ENCODE measurements at places on chromosomes 7 and 10.

DNA sequence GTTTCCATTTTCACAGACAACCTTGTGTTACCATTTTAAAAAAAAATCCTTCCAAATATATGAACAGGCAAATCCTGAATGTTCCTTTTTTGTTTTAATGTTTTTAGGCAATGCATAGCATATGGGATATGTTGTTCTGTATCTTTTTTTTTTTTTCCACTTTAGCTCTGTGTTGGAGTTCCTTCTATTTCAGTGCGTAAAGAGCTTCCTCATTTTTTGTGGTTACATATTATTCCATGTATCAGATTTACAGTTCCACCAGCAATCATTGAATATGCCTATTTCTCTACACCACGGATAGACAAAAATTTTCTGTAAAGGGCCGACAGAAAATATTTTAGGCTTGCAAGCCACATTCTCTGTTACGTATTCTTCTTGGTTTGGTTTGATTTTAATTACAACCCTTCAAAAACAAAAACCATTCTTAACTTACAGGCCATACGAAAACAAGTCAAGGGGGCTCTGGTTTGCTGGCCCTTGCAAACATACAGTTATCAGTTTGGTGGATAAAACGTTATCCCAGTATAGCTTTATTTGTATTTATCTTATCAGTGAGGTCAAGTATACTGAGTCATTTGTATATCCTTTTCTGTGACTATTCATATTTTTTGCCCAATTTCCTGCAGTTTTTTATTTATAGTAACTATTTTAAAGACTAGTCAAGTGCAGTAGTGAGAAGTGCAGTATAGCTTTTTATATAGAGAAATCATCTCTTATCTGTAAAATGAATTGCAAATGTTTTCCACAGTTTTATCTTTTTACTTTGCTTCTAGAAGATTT is 55.7 kb downstream of the RALA start:
- H3K4me1 ChIP-seq = peaks cover 58% of the 10 kb centered on the region
- no peak for DNase-seq
- H3K27me3 ChIP-seq = no peaks in the 10 kb centered on the region
- peaks cover 5% of the 10 kb centered on the region for H3K36me3 ChIP-seq
- H3K4me3 ChIP-seq = no peak overlapping the region

DNA sequence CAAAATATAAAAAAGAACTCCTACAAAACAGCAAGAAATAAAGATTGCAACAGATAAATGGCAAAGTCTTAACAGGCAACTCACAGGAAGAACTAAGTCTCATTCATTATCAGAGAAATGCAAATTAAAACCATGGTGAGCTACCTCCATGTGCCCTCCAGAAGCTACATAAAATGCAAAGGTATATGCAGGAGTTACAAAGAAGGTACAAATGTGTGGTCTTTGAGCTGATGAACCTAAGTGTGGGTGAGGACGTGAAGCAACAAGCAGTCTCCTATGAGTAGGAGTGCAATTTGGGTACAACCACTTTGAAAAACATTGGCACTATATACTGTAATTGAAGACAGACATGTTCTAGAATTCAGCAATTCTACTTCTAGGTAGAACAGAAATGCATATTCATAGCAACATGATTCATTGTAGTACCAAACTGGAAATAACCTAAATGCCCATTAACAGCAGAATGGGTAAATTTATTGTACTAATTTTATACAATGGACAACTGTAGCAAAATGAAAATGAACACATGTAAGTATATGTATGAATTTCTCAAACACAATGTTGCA is 61.6 kb upstream of the KCNMA1 start:
- no peak for DNase-seq
- H3K4me3 ChIP-seq = no peak overlapping the region

DNA sequence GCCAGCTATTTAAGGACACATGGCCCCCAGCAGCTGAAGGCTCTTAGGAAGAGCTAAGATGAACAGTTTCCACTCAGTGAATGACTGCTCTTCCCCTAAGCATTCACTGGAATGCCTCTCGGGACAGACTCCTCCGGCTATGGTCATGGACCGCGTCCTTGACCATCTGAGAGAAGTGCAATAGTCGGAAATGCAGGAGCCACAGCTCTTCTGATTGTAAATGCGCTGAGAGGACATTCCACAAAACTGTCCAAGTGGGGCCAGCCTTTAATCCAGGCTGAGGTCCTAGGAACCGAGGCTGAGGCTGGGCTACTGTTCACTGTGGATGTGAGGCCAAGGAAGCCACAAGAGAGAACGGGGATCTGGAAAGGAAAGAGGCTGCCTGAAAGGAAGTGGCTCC is 162.0 kb upstream of the TMEM72 start:
- H3K4me1 ChIP-seq = no peaks in the 10 kb centered on the region
- H3K36me3 ChIP-seq = no peaks in the 10 kb centered on the region
- no peak overlapping the region for H3K27ac ChIP-seq
- no peak for DNase-seq
- peaks cover 3% of the 10 kb centered on the region for H3K27me3 ChIP-seq
- no peak overlapping the region for H3K4me3 ChIP-seq

- H3K27ac ChIP-seq = peak overlapping the region; percentile 56
- H3K4me3 ChIP-seq = no peak overlapping the region
- peaks cover 98% of the 10 kb centered on the region for H3K36me3 ChIP-seq
- DNase-seq = no peak
Measured at GRCh38 chr7:139049936-139050335, 14.1 kb upstream of the ZC3HAV1L start.

DNA sequence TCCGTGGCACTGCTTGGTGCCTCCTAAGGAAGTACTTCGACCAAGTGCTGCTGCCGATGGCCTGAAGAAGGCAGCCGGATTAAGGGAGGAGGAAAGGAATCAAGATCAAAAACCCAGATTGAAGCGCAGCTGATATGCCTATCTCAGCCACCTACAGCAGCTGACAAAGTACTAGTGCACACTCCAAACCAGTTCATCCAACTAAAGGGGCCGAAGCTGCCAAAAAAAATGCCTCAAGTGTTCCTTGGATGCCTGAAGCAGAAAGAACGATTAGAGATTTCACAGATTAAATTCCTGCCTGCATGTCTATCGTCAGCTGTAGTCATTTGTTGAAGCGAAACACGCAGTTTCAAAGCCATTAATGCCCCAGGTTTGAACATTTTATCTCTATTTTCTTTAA is 65.7 kb downstream of the TNRC18 start:
- H3K4me1 ChIP-seq = peaks cover 24% of the 10 kb centered on the region
- no peak for DNase-seq
- peaks cover 85% of the 10 kb centered on the region for H3K36me3 ChIP-seq
- H3K27ac ChIP-seq = no peak overlapping the region

- no peaks in the 10 kb centered on the region for H3K36me3 ChIP-seq
- no peak overlapping the region for H3K4me3 ChIP-seq
- H3K27ac ChIP-seq = no peak overlapping the region
- H3K27me3 ChIP-seq = peaks cover 8% of the 10 kb centered on the region
- no peaks in the 10 kb centered on the region for H3K4me1 ChIP-seq
Measured at GRCh38 chr7:47907981-47908616, 40.2 kb downstream of the PKD1L1 start.

DNA sequence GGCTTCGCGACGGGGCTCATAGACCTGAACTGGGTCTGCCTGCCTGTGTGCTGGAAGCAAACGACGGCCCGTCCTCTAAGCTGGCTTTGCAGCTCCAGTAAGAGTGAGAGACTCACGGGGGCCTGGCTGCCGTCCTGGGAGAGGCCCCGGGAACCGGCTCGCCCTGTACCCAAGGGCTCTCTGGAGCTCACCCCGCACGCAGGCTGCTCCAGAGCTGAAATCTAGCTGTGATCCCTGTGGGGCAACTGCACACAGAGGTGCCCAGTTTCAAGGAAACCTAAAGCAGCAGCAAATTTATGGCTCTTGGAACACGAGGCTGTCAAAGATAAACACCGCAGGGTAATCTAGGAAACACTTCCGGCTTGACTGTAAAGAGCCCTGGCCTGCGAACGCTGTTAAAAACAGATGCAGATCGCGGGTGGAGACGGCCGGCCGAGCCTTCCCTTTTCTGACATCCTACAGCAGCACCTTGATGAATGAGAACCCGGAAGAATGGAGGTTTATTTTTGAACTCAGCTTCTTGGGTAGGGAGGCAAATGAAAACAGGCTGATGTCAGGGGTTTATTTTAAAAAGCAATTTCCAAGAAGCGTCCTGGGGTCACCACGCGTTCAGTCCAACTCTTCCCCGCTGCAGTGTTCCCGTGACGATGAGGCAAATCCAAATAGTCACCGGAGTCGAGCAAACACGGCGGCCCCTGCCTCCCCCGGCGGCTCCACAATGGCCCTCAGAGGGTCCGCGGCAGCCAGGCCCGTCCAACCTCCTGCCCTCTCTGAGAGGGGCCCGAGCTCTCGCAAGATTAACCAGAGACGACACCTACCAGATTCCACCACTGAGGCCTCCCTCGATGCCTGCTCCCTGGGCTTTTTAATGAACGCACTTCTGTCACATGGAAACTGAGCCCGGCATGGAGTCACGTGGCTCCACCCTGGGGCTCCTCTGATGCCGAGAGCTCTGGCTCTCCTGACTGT is 29.6 kb downstream of the AMZ1 start:
- peaks cover 64% of the 10 kb centered on the region for H3K4me1 ChIP-seq
- no peak for DNase-seq
- peak overlapping the region; percentile 20 for H3K4me3 ChIP-seq
- no peaks in the 10 kb centered on the region for H3K36me3 ChIP-seq
- H3K27me3 ChIP-seq = no peaks in the 10 kb centered on the region

DNA sequence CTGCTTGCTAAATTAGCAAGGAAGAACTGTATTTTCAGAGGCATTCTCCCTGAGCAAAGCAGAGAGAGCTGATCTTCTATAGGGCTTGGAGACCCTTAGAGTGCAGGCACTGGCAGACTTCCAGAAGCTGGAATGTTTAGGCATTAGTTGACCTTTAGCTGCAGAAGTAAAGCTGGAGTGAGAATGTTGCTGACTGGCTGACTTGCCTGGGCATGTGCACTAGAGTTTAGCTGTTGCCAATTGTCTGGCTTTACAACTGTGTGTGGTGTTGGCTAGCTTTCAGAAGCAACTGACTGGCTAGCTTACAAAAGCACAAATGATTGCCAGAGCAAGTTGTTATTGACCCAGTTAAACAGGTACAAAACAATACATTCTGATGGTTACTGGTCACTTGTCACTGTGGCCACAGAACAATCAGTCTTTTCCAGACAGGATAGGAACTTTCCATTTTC is 25.1 kb downstream of the FAM13C start:
- no peaks in the 10 kb centered on the region for H3K36me3 ChIP-seq
- no peaks in the 10 kb centered on the region for H3K4me1 ChIP-seq
- DNase-seq = no peak
- H3K27me3 ChIP-seq = no peaks in the 10 kb centered on the region

DNA sequence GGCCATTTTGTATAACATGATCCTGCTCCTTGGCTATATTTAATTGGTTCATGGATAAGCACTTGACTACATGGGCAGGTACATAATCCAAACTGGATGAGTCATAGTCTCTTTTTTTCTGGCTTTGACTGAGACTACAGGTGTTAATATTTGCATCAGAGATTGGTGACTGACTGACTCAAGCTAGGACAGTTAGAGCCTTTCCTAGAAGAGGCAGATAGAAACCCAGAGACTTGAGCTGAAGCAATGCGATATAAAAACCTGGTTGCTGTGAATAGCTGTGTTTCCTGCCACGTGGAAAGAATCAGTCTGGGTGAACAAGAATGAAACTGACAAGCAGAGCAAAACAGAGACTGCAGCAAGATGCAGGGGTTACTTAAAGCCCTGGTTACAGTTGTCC is 81.0 kb downstream of the SAMD9 start:
- DNase-seq = no peak
- no peaks in the 10 kb centered on the region for H3K36me3 ChIP-seq
- no peak overlapping the region for H3K4me3 ChIP-seq
- H3K27ac ChIP-seq = no peak overlapping the region

DNA sequence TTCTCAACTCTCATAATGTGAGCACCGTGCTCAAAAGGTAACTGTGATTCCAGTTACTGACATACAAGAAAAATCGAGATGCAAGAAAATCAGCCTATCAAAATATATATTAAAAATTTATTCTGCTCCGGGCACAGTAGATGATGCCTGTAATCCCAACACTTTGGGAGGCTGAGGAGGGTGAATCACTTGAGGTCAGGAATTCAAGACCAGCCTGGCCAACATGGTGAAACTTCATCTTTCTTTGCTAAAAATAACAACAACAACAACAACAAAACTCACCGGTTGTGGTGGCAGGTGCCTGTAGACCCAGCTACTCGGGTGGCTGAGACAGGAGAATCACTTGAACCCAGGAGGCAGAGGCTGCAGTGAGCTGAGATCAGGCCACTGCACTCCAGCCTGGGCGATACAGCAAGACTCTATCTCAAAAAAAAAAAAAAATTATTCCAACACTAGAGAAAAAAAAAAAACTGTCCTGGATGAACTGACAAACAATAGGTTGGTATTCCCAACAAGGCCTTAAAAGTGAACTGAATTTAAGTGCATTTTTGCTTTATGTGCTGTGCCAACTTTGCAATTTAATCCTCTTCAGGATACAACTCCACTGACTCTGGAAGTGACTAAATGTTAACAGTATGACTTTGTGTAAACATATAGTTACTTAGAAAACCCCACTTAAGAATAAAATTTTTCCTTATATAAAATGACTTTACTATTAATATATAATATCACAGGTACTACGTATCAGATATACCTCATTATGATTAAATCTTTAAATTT is 51.1 kb downstream of the JMJD1C start:
- H3K27me3 ChIP-seq = no peaks in the 10 kb centered on the region
- no peaks in the 10 kb centered on the region for H3K36me3 ChIP-seq
- peaks cover 27% of the 10 kb centered on the region for H3K4me1 ChIP-seq

DNA sequence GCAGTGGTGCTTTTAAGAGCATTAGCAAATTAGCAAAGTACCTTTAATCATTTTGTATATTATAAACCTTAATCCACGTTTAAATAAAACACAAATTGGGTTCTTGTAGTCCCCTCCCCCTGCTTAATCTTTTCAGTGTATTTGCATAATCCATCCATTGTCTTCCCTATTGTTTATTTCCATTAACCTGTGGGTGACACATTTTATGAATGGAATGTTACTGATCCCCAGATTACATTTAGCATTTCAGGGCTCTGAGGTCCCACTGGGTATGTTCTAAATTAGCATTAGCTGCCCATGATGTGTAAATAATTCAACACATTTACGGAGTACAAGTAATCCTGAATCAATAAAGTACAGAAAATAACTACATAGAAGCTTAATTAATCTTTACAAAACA is 138.4 kb upstream of the FEZF1 start:
- H3K27me3 ChIP-seq = no peaks in the 10 kb centered on the region
- H3K36me3 ChIP-seq = no peaks in the 10 kb centered on the region
- H3K4me3 ChIP-seq = no peak overlapping the region

DNA sequence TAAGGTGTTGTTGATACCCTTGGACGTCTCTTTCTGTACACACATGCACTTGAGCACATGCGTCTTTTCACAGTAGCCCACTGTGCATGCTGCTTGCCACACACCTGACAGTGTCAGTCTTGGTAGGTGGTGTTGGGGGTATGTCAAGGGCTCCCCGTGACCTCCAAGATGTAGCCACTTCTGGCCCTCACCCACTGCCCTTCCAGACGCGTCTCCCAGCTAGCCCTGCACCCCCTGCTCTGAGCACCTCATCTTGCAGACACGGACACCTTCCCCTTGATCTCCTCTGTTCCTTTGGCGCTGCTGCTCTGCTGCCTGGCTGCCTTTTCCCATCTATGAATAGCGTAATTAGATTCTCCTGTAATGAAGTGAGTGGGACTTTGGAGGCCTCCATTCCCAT is 75.2 kb upstream of the TNS3 start:
- no peak overlapping the region for H3K4me3 ChIP-seq
- H3K36me3 ChIP-seq = no peaks in the 10 kb centered on the region
- H3K27me3 ChIP-seq = no peaks in the 10 kb centered on the region
